ENCODE measurements at places on chromosomes 3 and 15. TPM values are rescaled to one million over a fixed set of nuclear protein-coding genes. Genes with fewer than 3 reads are reported as not detected.

DNA sequence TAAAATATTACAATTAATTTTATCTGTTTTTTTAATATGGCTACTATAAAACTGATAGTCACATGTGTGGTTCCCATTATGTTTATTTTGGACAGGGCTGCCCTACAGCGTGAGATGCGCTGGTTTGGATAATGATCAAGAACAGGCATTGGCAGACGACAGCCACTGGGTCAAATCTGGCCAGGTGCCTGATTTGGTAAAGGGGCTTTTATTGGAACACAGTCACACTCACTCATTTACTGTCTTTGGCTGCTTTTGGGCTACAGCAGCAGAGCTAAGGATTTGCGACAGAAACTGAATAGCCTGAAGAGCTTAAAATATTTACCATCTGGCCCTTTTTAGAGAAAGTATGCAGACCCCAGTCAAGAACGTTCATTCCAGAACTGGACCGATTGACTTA lies 724.2 kb upstream of the CFAP20DC start:
- no peak for DNase-seq

GRCh38 chr3:105369500-105370371 lies 3.0 kb downstream of the ALCAM start:
- peak; percentile 78 for DNase-seq

- no peak for DNase-seq
These were observed 128.9 kb downstream of the KLF13 start for GRCh38 chr15:31455499-31455898.

DNA sequence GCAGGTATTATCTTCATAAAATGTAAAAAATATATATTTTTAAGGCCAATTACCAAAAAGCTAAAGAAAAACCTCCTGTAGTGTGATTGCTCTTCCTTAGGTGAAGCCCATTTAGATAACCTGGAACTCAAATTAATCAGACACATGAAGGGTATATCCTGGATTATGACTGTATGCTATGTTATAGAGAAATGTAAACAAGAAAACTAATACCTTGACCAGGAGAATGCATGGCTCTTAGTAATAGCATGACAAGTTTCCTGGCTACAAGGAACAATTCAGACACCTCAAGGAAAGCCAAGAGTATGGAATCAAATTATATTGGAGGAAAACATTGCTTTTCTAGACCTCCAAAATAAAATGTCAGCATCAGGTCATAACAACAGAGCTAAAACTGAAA lies 14.0 kb upstream of the CFAP161 start:
- no peak for DNase-seq

DNA sequence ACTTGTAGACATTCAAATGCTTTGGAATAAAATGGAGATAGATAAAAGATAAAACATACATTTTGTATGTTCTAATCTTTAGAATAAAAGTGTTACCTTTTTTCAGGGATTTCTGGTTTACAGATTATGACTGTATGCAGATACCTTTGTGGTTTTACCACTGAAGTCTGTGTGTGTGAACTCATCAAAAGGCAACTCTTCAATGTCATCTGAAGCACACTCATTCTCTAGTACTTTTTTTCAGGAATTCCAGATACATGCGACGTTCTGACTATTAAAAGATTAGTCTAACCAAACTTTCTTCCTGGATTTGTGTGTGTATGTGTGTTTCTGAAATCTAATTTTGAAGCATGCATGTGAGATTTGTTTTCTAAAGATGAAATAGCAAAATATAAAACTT lies 188.6 kb downstream of the NLGN1 start:
- no peak for DNase-seq

DNA sequence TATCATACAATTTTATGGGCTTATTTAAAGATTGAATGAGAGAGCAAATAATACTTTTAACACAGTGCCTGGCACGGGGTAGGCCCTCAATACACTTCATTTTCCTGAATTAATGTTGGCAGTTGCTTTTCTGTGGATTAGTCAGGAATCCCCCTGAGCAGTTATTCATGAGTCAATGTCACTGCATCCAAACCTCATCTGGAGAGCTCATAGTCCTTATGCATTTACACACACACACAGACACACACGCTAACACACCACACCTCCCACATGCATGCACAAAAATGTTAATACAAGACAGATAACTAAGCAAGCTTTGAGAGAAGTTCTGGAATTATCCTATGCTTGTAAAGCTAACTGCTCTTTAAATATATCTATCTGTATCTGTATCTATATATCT lies 34.0 kb upstream of the TNFAIP8L3 start:
- no peak for DNase-seq

- no peak for DNase-seq
These were observed 193.1 kb downstream of the XXYLT1 start for GRCh38 chr3:195077611-195078540.

DNA sequence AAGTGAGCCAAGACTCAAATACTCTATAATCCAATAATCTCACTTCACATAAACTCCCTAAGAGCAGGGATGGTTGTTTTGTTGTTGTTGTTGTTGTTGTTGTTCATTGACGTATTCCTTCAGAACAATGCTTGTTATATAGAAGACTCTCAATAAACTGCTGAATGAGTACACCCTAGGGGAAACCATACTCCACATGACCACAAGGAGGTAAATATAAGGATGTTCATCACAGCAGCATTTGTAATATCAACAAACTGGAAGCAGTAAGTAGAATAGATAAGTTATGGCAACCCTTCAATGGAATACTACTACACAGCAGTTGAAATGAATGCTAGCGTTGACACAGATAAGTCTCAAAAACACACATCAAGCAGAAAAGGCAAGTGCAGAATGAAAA lies 62.4 kb upstream of the STIMATE start:
- no peak for DNase-seq

GRCh38 chr15:73232776-73233175 lies 136.0 kb downstream of the HCN4 start:
- DNase-seq: no peak

GRCh38 chr3:179828738-179829137 lies 175.9 kb downstream of the USP13 start:
- no peak for DNase-seq

DNA sequence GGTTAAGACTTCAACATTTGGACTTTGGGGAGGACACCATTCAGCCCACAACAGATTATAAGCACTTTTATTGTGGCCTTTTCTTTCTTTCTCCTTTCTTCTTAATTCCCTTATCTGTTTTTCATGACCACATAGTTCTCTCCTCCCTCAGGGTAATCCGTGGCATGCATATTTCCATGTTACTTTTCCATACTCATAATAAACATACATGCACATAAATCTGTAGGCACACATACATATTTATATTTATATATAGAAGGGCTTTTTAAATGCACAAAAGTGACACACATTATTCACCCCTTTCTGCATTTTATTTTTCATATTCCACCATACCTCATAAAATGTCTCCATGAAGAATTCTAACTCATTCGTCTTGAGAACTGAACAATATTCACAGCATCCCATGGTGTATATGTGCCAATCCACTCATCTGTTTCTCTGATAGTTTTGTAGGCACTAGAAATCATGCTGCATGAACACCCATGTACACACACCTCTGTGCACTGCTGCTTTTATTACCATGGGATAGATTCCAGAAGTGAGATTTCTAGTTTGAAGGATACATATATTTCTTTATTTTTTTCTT lies 38.1 kb upstream of the GADL1 start:
- DNase-seq: no peak

GRCh38 chr3:161101609-161102008 lies 3.5 kb downstream of the B3GALNT1 start:
- DNase-seq: no peak

Gene PLA2G4F
- 2.0 TPM for total RNA-seq

Gene MNS1
- 1.6 TPM for total RNA-seq

Gene FAM81A
- total RNA-seq: 0.78 TPM

Gene ST8SIA2
- not detected for total RNA-seq

Gene SLC22A14
- not detected for total RNA-seq

Gene SLC6A11
- total RNA-seq: 0.52 TPM

Gene LRRIQ4
- total RNA-seq: not detected

Gene EEFSEC
- 33.0 TPM for total RNA-seq

Data from body of pancreas (tissue), 4 donors.